T-helper 1 cell (primary cell): ENCODE measurements at places on chromosomes 7 and 10.

GRCh38 chr7:105958012-105958411 lies 5.1 kb upstream of the CDHR3 start:
- DNase-seq, result no peak

DNA sequence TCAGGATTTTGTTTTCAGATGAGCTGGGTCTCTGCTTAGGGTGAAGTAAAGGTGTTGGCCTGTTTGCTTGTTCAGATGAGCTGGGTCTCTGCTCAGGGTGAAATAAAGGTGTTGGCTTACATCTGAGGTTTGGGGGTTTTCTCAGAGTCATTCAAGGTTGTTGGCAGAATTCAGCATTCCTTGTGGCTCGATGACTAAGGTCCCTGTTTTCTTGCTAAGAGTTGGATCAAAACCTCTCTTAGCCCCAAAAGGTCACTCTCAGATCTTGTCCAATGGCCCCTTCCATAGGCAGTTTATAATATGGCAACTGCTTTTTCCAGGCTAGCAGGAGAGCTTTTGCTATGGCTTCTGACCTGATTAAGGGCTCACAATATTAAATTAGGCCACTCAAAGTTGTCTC lies 106.6 kb downstream of the ADAM22 start:
- no peak for DNase-seq

- DNase-seq, result no peak
Measured at GRCh38 chr7:96013836-96014235, 241.5 kb downstream of the DYNC1I1 start.

DNA sequence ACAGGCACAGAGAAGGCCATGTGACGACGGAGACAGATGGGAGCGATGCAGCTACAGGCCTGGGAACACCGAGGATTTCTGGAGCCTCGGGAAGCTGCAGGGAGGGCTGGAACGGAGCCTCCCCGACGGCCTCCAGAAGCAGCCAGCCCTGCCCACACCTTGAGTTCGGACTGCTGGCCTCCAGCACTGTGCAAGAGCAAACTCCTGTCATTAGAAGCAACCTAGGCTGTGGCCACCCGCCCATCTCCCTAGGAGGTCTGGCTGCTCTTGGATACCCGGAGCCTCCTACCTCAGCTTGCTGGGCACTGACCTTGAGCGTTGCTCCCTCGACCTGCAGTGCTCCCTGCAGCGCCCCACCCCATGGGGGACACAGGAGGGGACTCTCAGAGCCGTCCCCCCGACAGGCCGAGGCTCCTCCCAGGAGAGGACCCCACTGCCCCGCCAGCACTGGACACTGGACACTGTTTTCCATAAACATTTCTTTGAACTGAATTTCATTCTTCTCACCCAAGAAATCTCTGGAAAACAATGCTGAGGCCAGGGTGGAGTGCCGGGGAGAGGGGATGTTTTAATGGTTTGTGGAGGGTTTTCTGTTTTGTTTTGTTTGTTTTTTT lies 22.5 kb upstream of the TNRC18 start:
- DNase-seq, result no peak

- no peak for DNase-seq
Measured at GRCh38 chr7:74097937-74098614, 14.5 kb downstream of the LIMK1 start.

GRCh38 chr10:113362645-113363091 lies 190.2 kb upstream of the HABP2 start:
- DNase-seq, result no peak

DNA sequence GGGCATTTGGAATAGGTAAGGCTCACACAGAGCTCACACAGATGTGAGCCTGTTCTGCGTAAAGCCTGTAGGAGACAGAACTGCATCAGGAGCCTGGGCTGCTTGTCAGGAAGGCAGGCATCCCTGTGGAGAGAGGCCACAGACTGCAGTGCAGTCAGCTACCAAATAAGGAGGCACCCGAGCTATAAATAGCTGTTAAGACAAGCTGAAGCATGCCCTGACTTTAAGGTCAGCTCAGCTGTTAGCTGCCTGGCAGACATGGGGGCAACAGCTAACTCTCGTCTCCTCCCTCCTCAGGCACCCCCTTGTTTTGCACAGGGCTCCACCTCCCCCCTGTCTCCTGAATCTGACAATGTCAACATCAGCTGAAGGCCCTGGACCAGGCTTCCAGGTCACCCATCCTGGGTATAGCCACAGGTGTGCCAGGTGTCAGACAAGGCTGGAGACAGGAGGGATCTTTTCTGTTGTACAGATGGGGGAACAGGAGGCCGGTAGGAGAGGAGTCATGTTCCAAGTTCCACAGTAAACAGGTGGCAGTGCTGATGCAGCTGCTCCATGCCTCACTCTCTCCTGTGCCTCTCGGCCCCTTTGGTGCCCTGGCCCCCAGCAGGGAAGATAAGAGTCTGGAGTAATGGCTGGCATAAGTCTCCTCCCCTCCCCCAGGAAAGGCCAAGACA lies 27.6 kb upstream of the MKRN1 start:
- DNase-seq, result no peak

DNA sequence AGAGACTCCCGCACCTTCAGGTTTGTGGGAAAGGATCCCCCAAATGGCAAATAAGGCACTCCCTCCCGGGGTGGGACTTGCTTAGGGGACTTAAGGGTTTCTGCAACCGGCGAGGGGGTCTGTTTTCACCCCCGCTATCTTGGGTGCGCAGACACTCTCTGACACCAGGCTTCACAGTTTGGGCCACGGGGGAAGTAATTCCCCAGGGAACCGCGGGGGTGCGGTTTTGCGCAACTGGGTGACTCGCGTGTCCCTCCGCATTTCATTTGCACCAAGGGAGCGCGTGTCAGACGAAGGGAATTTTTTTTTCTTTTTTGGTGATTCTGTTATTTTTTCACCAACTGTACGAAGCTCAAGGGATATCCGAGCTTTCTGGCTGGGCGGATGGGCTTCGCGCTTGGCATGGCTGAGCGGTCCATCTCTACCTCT lies 1.7 kb downstream of the GRM8 start:
- DNase-seq, result no peak

DNA sequence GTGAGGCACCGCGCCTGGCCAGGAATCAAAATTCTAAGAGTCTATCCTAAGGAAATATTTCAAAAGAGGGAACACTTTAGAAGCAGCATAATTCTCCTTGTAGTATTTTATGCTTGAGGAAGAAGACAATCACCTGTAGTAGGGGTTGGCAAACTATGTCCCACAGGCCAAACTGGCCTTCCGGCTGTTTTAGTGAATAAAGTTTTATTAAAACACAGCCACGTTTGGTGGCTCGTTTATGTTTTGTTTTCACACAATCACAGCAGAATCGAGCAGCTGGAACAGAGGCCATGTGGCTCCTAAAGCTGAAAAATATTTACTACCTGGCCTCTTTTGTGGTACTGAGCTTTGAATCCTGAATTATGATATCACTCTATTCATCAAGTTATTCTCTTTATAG lies 131.7 kb upstream of the TNS3 start:
- DNase-seq, result no peak

DNA sequence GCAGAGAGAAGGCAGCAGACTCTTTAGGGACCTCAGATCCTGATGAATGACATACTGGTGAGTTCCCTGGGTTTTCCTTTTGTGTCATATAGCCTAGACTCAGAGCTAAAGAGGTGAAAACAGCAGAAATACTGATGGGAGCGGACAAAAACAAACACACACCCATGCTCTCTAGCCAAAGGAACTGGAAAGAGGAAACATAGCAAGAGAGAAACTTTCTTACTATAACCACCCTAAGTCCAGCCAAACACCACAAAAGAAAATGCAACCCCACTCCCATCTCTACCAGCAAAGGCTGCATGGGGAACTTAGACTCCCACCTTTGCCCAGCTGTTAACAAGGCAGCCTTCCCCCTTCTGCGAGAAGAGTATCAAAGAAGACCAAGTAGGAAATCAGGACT lies 16.3 kb downstream of the GSAP start:
- no peak for DNase-seq

DNA sequence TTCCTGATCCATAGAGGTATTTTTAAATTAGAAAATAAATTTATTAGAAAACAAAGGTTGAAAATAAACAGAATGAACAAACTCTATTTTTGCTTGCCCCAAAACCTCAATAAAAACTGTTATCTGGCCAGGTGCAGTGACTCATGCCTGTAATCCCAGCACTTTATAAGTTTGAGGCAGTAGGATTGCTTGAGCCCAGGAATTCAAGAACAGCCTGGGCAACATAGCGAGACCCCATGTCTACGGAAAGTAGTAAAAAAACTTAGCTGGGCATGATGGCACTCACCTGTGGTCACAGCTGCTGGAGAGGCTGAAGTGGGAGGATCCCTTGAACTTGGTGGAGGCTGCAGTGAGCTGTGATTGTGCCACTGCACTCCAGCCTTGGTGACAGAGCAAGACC lies 10.3 kb downstream of the SLK start:
- DNase-seq, result no peak

DNA sequence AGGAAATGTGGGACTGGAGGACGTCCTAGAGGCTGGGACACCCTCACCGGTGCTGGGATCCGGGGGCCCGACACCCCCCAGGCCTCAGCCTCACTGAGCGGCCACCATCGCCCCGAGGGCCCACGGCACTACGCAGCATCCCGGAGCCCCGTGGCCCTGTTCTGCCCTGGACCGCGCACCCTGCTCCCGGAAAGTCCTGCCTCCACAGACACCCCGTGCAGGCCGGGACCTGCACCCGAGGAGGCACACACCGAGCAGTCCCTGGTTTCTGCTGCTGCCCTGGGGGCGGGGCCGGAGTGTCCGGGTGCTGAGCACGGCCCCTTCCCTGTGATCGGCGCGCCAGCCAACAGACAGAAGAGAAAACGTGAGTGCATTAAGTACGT lies 18.1 kb upstream of the KNDC1 start:
- DNase-seq, result no peak

GRCh38 chr10:97924678-97925077 lies 75.0 kb downstream of the GOLGA7B start:
- no peak for DNase-seq

DNA sequence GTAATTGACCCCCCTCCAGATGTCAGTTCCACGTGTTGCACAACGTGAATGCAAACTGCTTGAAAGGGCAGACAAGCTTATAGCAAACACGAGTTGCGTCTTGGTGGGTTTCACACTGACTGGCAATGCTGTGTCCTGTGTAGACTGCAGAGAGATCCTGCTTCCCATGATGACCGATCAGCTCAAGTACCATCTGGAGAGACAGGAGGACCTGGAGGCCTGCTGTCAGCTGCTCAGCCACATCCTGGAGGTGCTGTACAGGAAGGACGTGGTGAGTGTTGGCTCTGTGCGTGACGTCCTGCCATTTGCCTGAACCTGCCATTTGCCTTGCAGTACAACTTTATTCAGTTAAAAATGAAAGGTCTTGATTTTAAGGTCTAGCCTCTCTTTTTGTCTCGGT lies 71.1 kb downstream of the INSYN2A start:
- no peak for DNase-seq

GRCh38 chr7:31852462-31852861 lies 165.4 kb downstream of the PPP1R17 start:
- DNase-seq, result no peak

GRCh38 chr10:106712988-106713387 lies 451.5 kb downstream of the SORCS1 start:
- no peak for DNase-seq

DNA sequence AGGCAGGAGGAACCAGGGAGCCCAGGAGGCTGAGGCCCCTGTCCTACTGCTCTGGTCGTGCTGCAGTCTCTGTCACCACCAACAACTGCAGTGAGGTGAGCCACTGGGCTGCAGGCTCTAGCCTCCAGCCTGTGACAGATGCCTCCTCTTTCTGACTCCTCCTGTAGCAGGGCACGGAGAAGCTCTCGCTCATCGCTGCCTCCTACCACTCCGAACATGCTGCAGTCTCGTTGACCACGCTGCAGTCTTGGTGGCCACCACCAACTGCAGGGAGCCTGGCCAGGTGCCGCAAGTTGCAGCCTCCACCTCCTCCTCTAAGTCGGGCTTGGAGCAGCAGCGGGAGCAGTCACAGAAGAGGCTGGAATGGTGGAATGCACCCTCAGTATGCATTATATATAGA lies 22.1 kb upstream of the VOPP1 start:
- DNase-seq, result no peak

- no peak for DNase-seq
Measured at GRCh38 chr10:86481761-86482160, 39.8 kb downstream of the WAPL start.

GRCh38 chr10:129965959-129966358 lies 1.9 kb upstream of the EBF3 start:
- no peak for DNase-seq

DNA sequence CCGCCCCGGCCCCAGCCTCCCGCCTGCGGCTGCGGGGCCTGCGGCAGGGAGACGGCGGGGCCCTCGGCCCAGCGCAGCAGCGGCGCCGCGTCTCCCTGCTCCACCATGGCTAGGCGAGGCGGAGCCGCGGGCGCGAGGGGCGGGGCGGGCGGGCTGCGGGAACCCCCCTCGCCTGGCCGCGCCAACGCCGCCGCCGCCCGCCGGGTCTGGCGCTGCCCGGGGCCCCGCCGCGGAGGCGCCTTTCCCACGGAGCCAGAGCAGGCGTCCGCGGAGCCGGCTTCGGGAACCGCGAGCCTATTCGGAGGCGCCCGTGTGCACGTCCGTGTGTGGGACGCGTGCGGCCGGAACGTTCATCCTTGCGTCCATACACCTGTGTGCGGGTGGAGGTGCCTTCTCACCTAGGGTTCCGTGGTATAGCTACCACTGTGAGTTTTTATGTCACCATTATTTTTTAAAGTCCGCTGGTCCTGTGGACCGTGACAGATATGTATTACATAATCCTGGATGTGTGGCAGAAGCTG lies at the start of gene DENND11:
Gene DENND11, minus strand, starts transcription at position 120 of the 521 bp plus-strand sequence. Its CDS starts 13 bp downstream, at position 107.
- peak; percentile 68 for DNase-seq

DNA sequence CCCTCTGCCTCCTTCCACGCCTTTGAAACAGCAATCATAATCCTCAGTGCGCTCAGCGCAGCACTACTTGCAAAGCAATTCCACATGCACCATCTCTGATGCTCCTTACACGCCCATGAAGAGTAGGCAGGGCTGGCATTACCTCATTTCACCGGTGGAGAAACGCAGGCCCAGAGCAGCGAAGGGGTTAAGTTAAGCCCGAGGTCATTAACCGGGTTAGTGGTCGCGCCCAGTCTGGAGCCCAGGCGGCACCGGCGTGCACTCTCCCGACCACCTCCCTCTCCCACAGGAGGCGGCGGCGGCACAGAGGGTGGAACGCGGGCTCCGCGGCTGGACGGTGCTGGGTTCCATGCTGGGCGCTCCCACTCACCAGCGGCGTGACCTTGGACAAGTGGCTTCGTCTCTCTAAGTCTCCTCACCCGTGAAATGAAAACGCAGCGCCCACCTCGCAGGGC lies 515 bp downstream of the FASTK start:
- DNase-seq, result no peak
